ENCODE measurements at places on chromosomes 7 and 10.

DNA sequence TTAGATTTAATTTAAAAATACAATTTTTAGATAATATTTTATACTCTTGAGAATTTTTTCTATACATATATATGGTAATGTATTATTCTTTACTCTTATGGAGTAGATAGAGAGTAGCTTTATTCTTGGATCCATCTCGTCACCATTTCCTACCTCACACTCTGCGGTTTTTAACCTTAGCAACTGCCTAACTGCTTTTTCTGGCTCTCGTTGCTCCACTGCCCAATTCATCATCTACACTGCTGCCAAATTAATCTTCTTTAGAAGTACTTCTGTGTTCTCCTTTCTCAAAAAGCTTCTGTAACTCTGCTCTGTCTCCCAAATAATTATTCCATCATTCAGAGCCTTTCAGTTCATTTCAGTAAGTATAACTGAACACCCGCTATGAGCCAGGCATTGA is 35.3 kb downstream of the CAPZA2 start:
- no peak for DNase-seq

GRCh38 chr10:124558339-124559321 is 97.0 kb downstream of the LHPP start:
- no peak for DNase-seq

GRCh38 chr7:5598769-5599371 is 175.2 kb upstream of the TNRC18 start:
- peak; percentile 30 for DNase-seq

GRCh38 chr7:133572087-133572486 is 319.2 kb downstream of the EXOC4 start:
- no peak for DNase-seq

DNA sequence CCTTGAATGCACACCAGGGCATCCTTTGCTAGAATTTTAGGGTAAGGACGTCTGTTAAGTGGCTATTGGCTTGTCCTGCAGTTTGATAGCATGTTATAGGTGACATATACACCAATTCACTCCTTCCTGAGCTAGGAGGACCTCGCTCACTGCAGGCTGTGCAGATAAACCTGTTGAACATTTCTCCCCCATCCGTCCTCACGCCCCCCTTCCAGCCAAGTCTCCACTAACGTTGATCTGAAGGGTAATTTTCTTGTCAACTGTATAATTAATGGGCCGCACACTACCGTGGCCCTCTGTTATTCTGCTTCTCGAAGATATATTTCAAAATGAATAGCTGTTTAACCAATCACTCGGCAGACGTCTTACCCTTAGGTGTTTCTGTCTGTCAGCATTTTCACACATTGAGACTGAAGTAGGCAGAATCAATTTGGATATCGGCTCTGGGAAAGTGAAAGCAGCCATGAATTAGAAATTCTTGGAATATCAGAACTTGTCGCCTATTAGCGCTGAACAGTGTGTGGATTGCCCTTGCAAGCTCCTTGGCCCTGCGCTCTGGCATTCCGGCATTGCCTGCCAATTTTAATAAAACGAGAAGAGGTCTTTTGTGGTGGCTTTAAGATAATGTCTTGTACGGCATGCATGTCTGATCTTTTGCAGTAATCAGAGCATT is 905.3 kb downstream of the TYW1 start:
- no peak for DNase-seq

- no peak for DNase-seq
Observed at GRCh38 chr10:117053482-117053881, 48.5 kb upstream of the SHTN1 start.

DNA sequence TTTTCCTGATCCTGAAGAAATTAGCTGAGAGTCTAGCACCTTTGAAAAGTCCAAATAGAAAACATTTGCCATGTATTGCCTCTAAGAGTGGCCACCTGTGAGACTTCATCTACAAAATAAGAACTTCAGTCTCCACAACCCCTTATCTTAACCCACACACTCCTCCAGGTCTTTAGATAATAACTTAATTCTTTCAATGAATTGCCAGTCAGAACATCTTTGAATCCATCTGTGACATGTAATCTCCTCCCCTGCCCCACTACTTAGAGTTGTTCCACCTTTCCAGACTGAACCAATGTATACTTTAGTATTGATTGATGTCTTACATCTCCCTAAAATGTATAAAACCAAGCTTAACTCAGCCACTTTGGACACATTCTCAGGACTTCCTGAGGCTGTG is 84.4 kb upstream of the FAM171A1 start:
- DNase-seq, result peak; percentile 13

DNA sequence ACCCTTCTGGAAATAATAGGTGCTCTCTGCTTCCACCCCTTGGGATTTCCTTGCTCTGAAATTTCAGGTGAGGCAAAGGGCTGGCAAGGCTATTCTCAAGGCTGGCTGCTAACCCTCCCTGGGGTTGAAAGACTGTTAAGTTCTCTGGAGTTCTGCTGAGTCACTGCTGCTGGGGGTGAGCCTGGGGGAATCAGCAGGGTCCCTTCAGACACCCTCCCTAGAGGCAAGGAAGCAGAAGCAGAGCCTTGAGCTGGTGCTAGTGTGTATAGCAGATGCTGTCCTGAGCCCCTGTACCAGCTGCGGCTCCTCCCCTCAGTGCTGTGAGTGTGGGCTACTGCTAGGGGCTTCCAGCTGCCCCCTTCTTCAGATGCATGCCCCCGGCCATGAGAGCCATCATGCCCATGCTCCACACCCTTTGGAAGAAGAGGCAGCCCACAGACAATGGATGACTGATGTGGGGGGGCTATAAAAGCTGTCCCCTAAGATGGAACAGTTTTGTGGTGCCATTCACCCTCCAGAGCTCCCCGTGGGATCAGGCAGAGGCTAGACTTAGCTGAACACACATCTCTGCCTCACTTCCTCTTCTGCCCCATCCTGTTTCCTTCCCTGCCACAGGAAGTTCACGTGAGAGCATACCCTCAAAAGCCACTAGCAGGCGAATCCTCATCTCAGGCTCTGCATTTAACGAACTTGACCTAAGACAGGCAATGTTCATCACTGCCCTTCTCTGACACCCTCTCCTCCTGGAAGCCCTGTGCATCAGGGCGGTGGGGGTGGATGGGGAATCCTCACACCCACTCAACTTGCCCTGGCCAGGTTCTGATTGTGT is 91.8 kb downstream of the SH3PXD2A start:
- DNase-seq, result no peak

DNA sequence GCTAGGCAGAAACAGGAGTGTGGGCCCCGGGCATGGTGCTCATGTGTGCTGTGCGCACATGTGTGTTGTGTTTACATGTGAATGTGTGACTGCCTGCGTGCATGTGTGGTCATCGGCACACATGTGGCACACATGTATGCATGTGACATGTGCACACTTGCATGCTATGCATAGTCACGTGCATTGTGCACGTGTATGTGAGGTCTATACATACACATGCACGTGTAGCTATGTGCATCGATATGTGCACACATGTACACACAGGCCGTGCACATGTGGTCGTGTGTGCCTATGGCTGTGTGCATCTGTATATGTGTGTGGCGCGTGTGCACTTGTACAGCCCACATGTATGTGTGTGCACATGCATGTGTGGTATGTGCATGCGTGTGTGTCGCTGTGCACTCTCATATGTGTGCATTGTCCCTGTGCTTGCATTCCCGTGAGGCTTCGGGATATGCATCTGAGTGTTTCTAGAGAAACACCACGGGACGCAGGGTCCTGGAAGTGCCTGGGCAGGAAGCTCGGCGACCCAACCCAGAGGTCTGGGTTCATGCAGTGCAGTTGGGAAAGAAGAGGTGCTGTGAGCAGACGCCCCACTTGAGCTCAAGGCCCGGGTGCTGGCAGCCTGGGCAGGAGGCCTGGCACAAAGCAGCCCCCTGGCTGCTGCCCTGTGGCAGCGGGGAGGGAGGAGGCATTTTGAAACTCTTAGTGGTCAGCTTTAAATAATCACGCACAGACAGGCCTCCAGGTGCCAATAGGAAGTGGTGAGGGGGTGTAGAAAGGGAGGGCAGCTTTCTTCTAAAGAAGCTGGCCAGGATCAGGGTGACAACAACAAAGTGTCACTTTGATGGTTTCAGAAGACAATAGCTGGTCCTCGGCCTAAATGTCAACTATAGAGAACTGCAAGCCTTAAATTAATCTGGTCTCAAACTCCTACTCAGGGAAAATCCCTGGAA is 410.0 kb upstream of the MGMT start:
- DNase-seq, result no peak

DNA sequence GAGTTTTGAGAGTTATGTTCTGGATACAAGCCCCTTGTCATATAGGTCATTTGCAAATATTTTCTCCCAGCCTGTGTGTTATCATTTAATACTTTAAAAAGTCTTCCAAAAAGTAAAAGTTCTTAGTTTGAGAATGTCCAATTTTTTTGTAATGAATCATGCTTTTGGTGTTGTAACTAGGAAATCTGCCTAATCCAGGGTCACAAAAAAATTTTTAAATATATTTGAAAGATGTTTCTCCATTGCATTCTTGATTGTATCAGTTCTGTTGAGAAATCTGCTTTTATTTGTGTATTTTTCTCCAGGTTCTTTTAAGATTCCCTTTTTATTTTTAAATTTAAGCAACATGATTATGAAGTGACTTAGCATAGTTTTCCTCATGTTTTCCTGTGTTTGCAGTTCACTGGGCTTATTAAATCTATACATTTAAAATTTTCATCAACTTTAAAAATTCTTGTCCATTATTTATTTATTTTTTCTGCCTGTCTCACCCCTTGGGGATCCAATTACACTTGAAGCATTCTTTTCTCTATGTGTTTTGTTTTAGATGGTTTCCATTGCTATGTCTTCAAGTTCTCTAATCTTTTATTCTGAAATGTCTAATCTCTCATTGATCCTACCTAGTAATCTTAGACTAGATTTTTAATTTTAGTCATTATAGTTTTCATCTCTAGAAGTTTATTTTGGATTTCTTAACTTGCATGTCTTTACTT is 47.0 kb downstream of the CCDC71L start:
- no peak for DNase-seq

DNA sequence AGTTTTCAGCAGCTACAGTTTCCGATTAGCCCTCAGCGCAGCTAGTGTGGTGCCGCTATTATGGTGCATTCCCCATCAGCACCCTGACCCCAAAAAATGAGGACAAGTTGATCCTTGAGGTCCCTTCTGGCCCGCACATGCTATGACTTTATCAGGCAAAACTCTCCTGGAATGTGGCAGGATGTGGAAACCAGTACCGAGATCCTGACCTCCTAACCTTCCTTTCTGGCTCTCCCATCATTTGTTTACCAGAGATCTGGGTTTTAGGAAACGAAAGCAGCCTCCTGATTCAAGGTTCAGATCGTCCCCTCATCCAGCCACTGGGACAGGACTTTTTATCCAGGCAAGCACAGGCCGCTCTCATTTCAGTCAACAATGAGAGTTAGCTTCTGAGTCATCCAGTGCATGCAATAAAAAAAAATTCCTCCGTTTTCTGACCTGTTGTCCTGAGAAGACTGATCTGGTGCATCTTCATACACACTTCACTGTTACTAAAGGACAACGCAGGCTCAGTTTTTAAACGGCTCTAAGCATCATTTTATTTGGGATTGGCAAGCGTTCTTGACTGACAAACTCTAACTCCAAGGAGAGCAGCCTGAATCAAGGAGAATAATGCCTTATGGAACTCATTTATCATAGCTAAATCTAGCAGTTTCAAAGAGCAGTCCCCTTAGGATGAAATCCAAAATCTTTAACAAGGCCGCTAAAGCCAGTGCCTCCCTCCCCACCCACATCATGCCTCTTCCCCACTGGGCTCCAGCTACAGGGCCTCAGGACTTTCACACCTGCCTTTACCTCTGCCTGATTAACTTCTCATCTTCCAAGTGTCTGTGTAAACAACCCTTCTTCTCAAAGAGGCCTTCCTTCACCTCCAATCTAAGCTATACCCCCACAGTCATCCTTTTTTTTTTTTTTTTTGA is 17.1 kb downstream of the PDLIM1 start:
- no peak for DNase-seq

GRCh38 chr10:30493609-30494530 is 59.9 kb downstream of the MAP3K8 start:
- DNase-seq, result no peak

GRCh38 chr7:2404714-2405119 is 1.3 kb downstream of the CHST12 start:
- DNase-seq, result no peak
